ENCODE measurements at places on chromosomes 5 and 9.
A peak's percentile ranks its signal among the peaks of the same experiment; 100 is the strongest.

GRCh38 chr5:134420343-134420742, 8.7 kb upstream of the CDKN2AIPNL start:
- no peak for DNase-seq

- no peak for DNase-seq
Observed at GRCh38 chr9:134294153-134295071, 31.8 kb upstream of the RXRA start.

DNA sequence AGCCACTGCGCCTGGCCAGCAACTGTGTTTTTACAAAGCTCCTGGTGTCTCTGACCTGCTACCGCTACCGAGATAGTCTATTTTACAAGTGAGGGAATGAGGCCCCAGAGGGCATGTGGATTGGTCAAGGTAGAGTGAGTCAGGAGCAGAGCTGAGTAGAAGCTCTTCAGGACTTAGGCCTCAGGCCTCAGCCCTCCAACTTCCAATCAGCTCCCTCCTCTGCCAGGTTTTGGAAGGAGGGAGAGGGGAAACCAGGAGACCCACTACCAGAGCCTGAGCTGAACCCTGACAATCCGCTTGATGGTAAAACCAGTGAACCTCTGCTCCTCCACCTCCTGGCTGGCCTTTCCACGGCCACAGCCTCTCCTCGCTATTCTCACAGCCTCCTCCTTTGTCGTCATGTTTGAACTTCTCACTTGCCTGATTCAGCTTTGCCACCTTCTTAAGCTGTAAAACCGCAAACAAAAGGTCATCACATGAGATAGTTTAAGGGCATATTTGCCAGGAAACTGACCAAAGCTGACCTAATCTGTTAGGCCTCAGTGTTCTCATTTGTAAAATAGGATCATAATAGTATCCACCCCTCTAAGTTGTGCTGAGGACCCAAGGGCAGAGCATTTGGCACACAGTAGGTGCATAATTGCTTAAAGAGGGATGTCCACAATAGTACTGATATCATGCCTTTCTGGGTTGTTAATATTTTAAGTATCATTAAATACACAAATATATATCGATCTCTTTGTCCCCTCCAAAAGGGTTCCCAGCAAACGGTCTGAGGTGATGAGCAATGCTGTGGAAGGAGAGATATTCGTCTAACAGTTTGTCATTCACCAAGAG, 1.7 kb downstream of the TRAF1 start:
- no peak for DNase-seq

DNA sequence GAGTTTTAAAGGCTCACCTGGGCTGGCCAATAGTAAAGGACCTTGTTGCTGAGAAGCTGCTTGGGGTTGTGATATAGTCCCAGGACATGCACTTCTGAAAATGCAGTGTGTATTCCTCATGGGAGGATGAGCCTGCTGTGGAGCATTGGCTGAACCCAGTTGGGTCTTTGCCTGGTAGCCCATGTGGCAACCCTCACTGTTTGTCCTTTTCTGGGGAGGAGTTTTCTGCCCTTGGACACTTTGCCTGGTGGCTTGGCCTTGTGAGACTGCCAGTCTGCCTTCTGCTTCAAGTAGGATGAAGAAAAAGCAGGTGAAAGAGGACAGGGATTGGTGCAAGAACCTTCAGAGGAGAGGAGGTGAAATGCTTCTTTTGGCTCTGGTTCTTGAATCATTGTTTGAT, 4.0 kb downstream of the TENT4A start:
- DNase-seq = no peak

- DNase-seq = no peak
Observed at GRCh38 chr9:124894035-124894740, 32.3 kb downstream of the ARPC5L start.

- no peak for DNase-seq
Observed at GRCh38 chr9:108473209-108474112, 382.3 kb downstream of the ACTL7B start.

DNA sequence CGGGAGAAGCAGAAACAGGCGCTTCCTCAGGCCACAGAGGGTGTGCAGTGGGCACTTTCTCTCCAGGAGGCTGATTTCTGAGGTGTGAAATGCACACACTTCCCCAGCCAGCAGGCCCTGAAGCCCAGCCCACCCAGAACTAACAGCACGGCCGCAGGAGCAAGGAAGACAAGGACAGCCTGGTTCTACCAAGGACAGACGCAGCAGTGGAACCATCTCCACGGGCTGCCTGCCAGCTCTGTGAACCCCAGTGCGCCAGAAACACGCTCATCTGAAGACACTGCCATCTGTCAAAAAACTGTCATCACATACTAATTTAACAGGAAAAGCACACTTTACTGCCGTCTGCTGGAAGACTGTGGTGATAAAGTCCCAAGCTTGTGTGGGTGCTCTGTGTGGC, 40.7 kb downstream of the MAPK9 start:
- no peak for DNase-seq

DNA sequence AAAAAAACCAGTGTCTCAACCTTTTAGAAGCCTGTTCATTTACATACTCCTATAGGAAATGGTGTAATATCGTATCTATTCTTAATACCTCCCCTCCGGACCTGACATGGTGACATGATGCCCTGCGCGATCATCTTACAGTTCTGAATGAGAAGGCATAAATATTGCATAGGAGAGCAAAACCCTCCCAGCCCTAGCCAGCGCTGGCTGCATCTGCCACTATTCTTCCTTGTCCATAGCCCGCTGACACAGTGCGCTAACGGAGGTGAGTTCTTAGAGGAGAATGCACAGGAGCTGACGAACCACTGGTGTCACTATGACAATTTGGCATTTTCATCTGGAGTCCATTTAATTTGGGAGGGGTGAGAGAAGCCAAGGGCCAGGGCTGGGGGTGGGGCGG, 290.1 kb downstream of the EFNA5 start:
- DNase-seq = no peak

DNA sequence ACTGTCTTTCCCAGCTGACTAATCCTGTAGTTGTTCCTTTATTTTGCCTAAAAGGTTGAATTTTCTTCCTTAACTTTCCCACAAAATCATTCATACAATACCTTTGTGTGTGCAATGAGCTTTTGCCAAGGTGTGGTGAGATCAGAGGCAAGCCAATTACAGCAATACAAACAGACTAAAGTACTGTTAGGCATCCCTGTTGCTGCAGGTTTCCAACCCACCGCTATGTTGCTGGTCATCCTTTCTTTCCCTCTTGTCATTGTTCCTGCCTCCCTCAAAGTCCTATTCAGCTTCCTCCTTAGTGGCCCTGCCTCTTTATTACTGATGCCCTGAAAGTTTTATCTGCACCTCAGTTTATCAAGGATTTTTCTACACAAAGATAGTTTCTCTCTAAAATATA, 22.1 kb downstream of the ITGA2 start:
- no peak for DNase-seq

DNA sequence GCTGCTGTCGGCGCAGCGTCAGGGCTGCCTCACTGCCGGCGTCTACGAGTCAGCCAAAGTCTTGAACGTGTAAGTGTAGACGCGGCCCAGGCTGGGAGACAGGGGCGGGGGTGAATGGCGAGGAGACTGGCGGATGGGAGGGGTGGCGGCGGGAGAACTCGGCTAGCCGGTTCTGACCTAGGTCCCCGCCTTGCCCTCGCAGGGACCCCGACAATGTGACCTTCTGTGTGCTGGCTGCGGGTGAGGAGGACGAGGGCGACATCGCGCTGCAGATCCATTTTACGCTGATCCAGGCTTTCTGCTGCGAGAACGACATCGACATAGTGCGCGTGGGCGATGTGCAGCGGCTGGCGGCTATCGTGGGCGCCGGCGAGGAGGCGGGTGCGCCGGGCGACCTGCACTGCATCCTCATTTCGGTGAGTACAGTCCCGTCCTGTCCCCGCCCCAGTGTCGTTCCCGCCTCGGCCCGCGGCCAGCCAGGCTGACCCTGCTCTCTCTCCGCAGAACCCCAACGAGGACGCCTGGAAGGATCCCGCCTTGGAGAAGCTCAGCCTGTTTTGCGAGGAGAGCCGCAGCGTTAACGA, 745 bp downstream of the GADD45G start:
- DNase-seq = peak; percentile 66

DNA sequence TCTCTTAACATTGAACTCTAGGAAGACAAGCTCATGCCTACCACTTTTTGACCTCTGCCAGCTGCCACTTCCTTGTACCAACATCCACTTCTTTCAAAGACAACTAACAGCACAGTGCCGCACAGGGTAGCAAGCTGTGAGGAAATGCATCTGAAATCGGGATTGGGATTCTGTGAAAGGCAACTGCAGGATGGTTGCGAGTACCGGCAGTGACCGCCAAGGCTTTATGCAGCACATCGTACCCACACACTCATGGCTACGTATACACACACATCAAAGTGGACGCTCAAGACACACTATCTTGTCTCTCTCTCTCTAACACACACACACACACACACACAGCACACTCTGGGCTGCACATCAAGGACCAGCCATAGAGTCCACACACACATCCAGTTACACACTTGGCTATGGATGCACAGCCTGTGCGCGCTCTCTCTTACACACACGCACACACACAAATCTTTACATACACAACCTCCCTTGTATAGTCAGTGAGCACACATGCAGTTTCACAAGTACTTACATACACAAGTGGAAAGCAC, 964 bp downstream of the HTR4 start:
- no peak for DNase-seq

DNA sequence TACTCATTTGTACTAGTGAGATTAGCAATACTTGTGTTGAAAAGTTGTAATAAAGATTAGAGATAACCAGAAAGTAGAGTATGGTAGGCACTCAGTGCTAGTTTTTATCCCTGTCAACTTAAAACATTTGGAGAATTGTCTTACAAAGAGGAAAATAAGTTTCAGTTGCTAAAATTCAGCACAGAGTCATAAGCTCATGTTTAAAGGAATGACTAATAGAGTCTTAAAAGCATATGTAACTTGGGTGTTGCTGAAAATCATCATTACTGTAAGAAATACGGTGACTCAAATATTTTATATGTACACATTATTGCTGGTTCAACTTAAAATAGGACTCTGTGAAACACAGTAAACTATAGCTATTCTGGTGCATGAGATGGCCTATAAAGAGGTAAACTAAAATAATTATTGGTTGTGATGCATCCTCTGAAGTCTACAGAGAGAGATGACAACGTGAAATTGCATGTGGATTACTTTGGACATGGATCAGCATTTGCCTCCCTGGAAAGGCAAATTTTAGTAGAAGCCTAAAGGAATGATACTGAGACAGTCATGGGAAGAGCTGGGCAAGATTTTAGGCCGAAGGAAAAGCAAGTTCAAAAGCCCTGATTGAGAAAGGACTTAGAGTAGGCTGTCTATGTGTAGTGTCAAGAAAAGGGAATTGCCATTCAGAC, 34.6 kb downstream of the SGCD start:
- no peak for DNase-seq

- no peak for DNase-seq
Observed at GRCh38 chr5:67636091-67636490, 439.5 kb upstream of the CD180 start.

DNA sequence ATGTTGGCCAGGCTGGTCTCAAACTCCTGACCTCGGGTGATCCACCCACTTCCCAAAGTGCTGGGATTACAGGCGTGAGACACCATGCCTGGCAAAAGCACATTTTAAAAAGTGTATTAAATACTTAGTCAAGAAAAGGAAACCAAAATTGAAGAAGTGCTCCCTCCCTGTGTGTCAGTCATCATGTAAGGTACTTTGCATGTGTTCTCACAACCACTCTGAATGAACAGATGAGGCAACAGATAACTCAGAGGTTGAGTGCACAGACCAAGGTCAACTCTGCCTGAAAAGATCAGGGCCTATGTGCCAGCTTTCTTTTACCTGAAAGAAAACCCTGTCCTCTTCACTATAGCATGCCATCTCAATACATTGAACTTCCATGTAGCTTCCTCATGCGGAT, 289.7 kb downstream of the MRPS30 start:
- no peak for DNase-seq

DNA sequence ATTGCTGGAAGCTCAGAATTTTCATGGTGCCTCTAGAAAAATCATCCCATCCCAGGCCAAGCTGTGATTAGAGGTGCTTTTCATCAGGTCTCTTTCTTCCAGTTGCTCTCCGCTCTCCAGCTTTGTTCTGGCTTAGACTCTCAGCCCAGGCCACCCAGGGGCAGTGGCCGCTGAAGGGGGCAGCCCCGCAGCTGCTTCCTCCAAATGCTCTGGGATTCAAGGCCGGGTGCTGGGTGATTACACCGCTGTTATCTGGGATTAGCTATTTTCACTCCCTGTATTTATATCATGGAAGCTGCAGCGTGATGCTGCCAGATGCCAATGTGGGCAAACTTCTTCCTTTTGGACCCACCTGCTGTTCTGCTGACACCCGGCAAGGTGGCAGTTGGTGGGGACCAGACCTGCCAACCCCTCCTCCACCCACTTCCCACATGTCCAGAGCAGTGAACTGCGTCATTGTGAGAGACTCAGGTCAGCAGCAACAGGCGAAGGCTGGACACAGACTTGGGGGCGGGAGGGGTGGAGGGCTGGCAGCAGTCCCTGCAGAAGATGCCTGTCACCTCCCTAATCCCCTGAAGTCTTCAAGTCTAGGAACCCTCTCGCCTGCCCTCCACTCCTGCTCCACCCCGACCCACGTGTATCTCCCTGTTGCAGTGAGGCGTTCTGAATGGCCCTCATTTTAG, 33.9 kb upstream of the NKX2-5 start:
- DNase-seq = no peak

- DNase-seq = no peak
Observed at GRCh38 chr5:89694026-89694550, 715.5 kb downstream of the CETN3 start.

- DNase-seq = no peak
Observed at GRCh38 chr9:135732569-135733257, 30.7 kb downstream of the KCNT1 start.

DNA sequence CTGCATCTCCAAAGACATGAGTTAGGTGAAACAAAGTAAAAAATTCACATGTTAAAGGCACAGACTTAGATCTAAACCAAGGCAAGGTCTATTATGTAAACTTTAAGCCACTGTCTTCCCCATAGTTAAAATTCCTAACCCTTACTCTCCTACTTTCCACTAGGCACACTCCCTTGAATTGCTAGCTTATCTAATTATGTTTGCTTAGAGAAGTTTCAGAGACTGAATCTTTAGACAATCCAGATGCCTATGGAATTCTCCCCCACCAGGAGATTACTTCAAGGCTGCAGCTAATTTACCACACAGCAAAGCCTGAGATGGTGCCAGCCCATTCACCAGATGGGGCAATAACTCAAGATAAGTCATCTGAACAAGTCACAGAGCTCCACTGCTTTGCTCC, 803.1 kb upstream of the COX7C start:
- no peak for DNase-seq

DNA sequence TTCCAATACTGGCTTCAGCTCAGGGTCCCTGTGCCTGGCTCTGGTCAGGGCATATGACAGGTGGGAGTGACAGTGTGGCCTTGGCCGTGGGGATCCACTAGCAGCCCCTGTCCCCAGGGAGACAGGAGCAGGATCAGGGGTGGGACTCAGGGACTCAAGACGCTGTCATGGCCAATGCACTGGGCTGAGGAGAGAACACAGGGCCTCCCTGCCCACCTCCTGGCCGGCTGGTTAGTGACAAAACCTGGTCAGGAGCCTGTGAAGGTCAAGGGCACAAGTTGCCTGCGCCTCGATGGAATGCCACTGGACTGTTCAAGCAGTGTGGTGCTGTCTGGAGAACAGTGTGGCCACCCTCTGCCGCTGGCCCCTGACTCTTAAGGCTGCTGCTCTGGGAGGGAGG, 86.8 kb downstream of the OLFM1 start:
- no peak for DNase-seq

Data from activated CD8-positive, alpha-beta memory T cell treated with anti-CD3 and anti-CD28 coated beads, Interleukin-2, amount 50 U/mL, for 4 hours (primary cell).